Motor neuron (in vitro differentiated cells): ENCODE measurements at places on chromosomes 16 and 17. TPM values are rescaled to one million over a fixed set of nuclear protein-coding genes. Genes with fewer than 3 reads are reported as not detected.

- ATAC-seq, result no peak
Measured at GRCh38 chr16:88514070-88514469, 56.1 kb upstream of the ZC3H18 start.

GRCh38 chr17:1275962-1276736 lies 3.3 kb upstream of the TRARG1 start:
- peak; percentile 54 for ATAC-seq

DNA sequence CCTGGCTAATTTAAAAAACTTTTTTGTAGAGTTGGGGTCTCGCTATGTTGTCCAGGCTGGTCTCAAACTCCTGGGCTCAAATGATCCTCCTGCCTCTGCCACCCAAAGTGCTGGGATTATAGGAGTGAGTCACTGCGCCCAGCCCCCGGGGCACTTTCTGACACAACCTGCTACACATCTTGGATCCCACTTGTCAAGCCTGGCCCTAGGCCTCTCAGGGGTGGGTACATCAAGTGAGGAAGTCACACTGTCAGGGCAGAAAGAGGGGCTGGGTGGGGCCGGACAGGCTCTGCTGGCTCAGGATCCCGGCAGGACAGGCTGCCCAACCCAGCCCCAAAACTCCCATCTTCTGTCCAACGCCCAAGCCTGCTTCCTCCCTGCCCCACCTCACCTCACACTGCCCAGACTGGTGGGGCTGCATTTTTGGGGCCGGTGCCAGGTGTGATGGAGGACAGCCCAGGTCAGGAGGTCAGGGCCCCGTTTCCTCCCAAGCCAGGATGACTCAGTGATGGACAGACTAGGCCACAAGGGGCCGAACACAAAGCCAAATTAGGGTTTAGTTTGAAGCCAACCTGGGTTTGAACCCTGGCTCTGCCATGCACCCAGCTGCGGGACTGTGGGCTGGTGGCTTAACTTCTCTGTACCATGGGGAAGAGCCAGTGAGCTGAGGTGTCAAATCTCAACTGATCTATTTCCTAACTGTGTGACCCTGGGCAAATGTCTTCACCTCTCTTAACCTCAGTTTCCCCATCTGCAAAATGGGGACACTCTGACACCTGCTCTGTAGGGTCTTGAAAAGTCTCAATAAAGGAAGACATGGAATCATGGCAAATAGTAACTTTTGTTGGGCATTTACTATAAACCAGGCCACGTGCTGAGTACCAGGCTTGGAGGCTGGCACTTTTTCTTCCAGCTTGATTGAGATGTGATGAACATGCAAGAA lies 8.9 kb upstream of the PPL start:
- ATAC-seq, result peak; percentile 9

Gene PDE6G
- total RNA-seq, result not detected in 2 replicates

Gene ZNF18
- 12.1 and 12.2 TPM in 2 replicates for total RNA-seq

Gene HS3ST2
- total RNA-seq, result 2.3 and 3.3 TPM in 2 replicates

Gene CHRNE
- 0.41 and 0.46 TPM in 2 replicates for total RNA-seq
